ENCODE measurements at places on chromosomes 3 and 15. TPM values are rescaled to one million over a fixed set of nuclear protein-coding genes. Genes with fewer than 3 reads are reported as not detected.

The TMOD2 gene
- total RNA-seq: 13.5 TPM

The CD200R1 gene
- not detected for total RNA-seq

The ZNF619 gene
- total RNA-seq: 5.8 TPM

The ADAMTS7 gene
- 7.0 TPM for total RNA-seq

The NR1I2 gene
- total RNA-seq: not detected

The ICE2 gene
- 24.6 TPM for total RNA-seq

The RPUSD2 gene
- total RNA-seq: 7.4 TPM

The ZNF80 gene
- total RNA-seq: not detected

The NSUN3 gene
- total RNA-seq: 18.8 TPM

The KBTBD12 gene
- total RNA-seq: not detected

The NOP10 gene
- 263 TPM for total RNA-seq

The XYLB gene
- 1.3 TPM for total RNA-seq

The ZPLD1 gene
- not detected for total RNA-seq

The THSD4 gene
- 20.2 TPM for total RNA-seq

The ALCAM gene
- 21.4 TPM for total RNA-seq

The PRKCD gene
- 0.99 TPM for total RNA-seq

The ADGRG7 gene
- total RNA-seq: not detected

The C15orf62 gene
- total RNA-seq: 0.22 TPM

The RTP3 gene
- total RNA-seq: not detected

The CD96 gene
- not detected for total RNA-seq
